Activated CD4-positive, alpha-beta T cell treated with anti-CD3 and anti-CD28 coated beads for 4 hours (primary cell): ENCODE measurements at places on chromosomes 6 and 20.
A peak's percentile ranks its signal among the peaks of the same experiment; 100 is the strongest.

DNA sequence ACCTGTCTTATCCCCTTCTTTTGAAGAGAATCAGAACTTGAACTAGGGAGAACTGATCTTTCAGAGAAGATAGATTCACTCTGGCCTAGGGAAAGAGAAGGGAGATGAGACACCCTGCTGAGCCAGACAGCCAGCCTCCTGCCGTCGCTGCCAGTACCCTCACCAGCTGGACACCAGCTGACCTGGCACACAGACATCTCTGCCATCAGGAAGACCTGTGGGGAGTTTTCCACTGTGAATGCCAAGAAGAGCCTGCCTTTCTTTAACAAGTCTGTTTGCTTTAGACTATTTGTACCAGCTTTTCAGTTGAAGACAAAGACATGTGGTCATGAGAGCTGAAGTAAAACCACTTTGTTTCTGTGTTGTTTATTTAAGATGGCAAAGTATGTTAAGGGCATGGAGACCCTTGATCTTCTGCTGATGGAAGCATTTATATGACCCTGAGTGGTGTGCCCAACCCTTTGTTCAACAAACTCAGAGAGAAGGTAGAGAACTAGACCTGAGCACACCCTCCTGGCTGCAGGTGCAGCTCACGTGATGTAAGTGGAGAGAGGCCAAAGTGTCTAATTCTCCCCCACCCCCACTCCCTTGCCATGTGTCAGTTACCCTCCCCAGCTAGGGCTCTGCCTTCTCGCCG lies 82.3 kb upstream of the SLC24A3 start:
- DNase-seq = no peak

DNA sequence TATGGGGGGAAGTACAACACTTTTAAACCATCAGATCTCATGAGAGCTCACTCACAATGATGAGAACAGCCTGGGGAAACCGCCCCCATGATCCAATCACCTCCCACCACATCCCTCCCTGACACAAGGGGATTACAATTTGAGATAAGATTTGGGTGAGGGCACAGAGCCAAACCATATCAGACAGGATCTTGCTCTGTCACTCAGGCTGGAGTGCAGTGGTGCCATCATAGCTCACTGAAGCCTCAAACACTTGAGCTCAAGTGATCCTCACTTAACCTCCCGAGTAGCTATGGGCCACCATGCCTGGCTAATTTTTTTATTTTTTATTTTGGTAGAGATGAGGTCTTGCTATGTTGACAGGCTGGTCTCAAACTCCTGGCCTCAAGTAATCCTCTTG lies 5.1 kb upstream of the IYD start:
- no peak for DNase-seq

- no peak for DNase-seq
Measured at GRCh38 chr6:71706523-71706922, 179.8 kb upstream of the RIMS1 start.

GRCh38 chr6:38493931-38494547 lies 145.7 kb downstream of the BTBD9 start:
- DNase-seq = peak; percentile 62

DNA sequence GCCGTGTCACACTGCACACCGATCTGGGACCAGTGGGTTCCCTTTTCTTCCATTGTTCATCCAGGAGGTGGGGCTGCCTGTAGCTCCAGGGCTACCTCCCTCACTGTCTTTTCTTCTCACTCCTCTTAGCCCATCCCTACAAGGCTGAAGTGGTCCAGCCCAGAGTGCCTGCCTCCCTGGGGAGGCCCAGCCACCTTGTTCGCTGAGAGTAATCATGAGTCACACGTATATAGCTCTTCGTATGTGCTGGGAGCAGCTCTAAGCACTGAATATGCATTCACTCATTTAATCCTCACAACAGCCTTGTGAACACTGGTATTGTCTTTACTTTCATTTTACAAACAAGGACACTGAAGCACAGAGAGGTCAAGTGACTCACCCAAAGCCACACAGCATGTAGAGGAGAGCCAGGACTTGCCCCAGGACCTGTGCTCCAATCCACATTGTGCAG lies 14.7 kb upstream of the CCDC167 start:
- DNase-seq = peak; percentile 37

- DNase-seq = no peak
Measured at GRCh38 chr6:136104556-136104955, 145.6 kb downstream of the MTFR2 start.

DNA sequence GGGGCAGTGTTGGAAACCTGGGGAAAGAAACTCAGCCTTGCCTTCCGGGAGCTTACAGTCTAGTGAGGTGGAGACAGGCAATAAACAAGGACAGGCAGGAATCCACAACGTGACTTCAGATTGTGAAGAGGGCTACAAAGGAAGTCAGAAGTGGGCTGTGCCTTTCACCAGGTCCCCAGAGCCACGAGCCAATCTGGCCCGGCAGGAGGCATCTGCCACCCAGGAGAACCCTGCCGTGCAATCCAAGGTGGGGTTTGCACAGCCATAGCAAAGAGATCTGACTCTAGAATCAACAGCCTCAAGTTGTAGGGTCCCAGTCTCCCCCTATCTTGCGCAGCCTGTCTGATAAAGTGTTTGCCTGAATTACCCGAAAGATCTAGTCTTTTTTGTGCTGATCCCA lies 5.5 kb downstream of the SLC32A1 start:
- DNase-seq = no peak

- no peak for DNase-seq
Measured at GRCh38 chr6:7894262-7895124, 16.1 kb downstream of the TXNDC5 start.

GRCh38 chr20:35697696-35698297 lies 1.4 kb downstream of the NFS1 start:
- no peak for DNase-seq

GRCh38 chr6:8108031-8108660 lies 5.8 kb upstream of the EEF1E1 start:
- no peak for DNase-seq

GRCh38 chr6:151811081-151811480 lies 3.6 kb downstream of the ESR1 start:
- no peak for DNase-seq

DNA sequence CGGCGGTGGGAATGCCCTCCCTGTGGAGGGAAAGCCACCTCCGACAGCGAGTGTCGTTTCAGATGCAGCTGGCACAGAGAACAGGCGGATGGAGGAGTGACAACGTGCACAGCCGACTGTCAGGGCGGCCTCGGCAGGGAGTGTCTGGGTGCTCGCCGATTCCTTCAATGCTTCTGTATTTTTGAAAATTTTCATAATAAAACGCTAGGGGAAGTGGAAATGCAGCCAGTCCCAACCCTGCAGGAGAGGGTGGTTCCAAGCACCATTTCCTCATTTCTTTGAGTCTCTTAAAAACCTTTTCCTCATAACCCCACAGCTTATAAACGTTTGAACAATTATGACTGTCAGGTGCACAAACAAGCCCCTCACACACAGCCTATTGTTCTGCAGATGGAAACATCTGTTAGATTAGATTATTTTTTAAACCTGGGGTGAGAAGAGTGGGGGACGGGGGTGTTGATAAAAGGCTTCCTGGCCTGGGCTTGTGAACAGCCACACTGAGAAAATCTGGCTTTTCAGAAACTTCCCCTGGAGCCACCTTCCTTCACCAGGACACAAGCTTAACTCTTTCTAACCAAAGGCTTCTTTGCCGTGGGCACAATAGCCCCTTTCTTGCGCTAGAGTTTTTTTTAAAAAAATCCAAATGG lies 228.9 kb downstream of the ANKRD60 start:
- DNase-seq = no peak

GRCh38 chr6:88251301-88251700 lies 85.2 kb upstream of the CNR1 start:
- no peak for DNase-seq

DNA sequence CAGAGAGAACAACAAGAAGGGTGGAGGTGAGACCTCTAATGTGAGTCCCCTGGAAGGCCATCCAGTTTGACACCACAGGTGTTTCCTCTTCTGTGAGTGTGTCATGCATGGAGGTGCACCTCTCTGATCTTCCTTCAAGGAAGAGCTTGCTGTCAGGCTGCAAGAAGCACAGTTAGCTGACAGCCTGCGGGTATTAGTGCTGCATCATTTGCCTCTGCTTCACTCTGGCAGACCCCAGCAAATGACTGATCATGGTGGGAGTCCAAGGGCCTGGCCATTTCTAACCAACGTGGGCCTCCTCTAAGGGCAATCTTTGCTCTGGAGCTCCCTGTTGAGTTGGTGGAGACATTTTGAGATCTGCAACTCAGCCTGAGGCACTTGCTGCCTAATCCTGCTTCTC lies 206.3 kb downstream of the EPHA7 start:
- DNase-seq = no peak

GRCh38 chr6:131132360-131132759 lies 2.9 kb upstream of the AKAP7 start:
- DNase-seq = no peak

GRCh38 chr20:58498470-58499068 lies 16.6 kb downstream of the APCDD1L start:
- DNase-seq = no peak

DNA sequence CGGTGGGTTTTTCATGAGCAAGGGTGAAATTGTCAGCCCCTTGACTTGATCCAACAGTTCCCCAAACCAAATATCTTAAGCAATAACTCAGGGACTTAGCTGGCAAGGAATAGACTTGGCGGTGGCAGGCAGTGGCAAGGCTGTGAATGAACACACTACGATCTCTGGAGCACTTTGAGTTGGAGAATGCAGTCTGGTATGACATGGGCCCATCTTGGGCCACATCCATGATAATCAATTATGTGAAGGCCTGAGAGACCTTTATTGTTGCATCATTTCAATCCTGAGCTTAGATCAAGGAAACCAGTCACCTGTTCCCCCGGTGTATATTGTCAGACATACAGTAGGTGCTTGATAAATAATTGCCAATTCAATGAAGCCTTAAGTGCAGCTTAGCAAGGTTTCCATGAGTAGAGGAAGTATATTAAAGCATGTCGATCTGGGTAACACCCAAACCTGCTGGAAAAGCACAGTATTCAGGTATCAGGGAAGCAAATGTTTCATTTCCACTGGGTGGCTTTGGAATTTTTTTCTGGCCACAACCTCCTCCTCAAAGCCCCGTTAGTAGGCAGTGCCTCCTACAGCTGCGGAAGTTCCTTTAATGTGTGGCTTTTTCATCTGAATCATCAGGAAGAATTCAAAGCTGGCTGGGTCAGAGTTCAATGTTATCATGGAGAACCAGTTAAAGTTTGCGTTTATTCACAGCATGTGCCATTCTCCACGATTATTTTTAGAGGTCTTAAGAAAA lies 10.2 kb downstream of the CASS4 start:
- peak; percentile 16 for DNase-seq

DNA sequence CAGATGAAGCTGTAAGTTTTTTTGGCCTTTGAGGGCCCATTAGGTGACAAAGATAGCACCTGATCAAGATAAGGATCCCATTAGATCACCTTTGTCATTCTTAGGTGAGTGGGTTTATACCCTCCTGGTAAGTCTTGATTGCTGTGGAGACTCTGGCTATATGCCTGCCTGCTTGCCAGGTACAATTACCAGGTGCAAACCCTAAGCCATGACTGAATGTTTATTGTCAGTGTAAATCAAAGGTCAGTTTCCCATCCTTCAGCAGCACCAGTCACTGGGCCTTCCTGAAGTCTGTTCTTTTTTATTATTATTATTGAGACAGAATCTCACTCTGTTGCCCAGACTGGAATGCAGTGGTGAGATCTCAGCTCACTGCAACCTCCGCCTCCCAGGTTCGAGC lies 106.4 kb upstream of the FOXO3 start:
- DNase-seq = no peak

DNA sequence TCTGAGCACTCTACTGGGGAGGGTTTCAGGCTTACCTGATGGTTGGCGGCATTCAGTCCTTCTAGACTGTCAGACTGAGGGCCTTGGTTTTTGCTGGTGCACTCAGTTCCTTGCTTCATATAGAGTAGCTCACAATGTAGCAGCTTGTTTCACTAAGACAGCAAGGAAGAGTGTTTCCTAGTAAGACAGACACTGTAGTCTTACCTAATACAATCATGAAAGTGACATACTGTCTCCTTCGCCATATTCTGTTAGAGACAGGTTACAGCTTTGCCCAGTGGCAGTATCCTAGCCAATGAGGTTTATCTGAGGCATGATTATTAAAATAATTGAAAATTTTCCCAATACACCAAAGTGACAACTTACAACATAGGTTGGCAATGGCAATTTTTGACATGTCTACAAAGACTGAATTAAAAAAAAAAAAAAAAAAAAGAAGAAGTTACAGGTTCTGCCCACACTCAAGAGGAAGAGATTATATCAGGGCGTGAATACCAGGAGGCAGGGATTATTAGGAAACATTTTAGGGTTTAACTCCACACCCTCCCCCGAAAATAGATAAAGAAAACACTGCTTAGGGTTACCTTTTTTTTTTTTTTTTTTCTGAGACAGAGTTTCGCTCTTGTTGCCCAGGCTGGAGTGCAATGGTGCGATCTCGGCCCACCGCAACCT lies 66.8 kb downstream of the SCAND1 start:
- DNase-seq = no peak

GRCh38 chr6:134240665-134241431 lies 77.1 kb downstream of the SGK1 start:
- DNase-seq = peak; percentile 89

DNA sequence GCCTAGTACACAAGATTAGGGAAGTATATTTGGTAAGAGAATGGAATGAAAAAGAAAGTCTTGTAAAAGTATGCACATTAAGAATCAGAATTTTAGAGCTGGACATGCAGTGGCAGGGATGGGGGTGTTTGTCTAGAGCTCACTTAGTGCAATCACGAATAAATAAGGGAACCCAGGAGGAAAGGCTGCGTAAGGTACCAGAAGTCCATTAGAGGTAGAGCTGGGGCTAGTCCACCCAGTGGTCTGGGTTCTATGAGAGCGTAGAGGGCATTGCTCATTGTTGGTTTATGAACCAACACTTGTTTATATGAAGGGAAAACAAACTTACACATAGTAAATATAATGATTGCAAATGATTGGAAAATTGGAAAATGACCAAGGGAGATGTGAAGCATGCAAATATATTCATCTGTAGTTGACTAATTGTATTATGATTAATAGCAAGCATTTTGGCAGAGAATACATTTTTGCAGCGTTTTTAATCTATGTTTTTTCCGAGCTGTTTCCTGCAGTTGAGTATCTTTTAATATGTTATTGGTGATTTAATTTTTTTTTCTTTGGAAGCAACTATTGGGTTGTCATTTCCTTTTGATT lies 3.2 kb downstream of the CDC40 start:
- no peak for DNase-seq

DNA sequence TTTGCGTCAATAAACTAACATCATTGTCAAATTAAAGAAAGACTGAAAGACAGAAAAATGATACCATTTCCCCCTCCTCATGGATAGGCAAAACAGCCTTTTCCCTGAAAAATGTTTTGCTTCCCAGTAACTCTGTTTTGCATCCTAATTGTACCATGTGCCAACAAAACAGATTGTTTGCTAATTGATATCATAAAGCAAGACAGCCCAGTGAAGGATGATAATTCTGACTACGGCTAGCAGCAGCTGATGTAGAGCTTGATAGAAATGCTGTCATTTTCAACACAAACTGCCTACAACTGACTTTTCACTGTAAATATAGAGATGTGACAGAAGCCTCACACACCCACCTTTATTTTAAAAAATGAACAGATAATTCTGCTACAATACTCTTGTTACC lies 1061.6 kb downstream of the HACE1 start:
- no peak for DNase-seq
